ENCODE measurements at places on chromosomes 12 and 14.

- DNase-seq = no peak
Measured at GRCh38 chr14:49971156-49972130, 78.6 kb downstream of the ARF6 start.

- peak; percentile 37 for DNase-seq
Measured at GRCh38 chr14:20469890-20470602, 840 bp downstream of the PNP start.

DNA sequence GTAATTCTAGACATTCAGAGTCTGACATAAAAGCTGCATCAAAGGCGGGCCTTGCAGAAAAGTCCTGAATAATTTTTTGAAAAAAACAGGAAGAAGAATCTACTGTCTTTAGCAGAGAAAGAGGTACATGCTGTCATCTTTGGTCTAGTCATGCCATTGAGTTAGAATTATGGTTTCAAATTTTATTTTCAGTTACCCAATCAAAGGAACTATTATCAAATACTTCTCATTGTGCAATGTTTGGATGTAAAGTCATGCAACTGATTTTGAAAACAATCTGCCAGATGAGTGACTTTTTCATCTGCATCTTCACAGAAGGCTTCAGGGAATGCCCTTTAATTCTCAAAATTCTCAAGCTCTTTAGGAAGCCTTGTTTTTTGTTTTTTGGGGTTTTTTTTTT lies 803.5 kb downstream of the FLRT2 start:
- no peak for DNase-seq

GRCh38 chr12:122195405-122195804 lies 8.1 kb upstream of the B3GNT4 start:
- DNase-seq = no peak
